Body of pancreas (tissue), 4 donors: ENCODE measurements at places on chromosomes 4 and X. TPM values are rescaled to one million over a fixed set of nuclear protein-coding genes. Genes with fewer than 3 reads are reported as not detected.

The CENPVL1 gene
- total RNA-seq: not detected

The TIMM8A gene
- 5.3 TPM for total RNA-seq

DNA sequence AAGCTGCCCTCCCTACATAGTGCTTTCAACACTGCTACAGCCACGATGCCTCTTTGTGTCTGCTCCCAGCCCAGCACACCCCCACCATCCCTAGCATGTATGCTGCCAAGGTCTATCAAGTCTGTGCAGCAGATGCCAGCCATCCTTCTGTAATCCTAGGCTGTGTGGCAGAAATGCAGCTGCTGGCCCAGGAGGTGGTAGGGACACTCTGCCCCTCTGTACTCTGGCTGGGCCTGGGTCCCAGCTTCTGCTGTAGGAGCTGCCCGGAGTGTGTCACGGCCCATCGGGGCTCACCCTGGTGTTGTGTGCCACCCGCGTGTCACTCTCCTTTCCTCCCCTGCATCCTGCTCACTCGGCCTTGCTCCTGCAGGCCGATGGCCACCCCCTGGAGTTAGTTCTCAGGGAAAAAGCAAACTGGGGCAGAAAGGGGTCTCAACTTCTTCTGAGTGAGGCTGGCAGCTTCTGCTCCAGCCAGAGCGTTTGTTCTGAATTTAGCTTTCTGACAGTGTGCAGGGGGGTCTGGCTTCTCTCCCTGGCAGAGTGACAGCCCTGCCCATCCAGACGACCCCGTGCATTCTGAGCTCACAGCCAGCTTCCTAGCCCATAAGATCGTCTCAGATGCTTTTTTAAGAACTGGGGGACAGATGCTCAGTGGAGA lies 22.7 kb downstream of the PSAPL1 start:
- no peak overlapping the region for H3K4me3 ChIP-seq
- no peaks in the 10 kb centered on the region for H3K27me3 ChIP-seq
- no peak overlapping the region for H3K27ac ChIP-seq
- no peak for DNase-seq
- H3K36me3 ChIP-seq: no peaks in the 10 kb centered on the region

DNA sequence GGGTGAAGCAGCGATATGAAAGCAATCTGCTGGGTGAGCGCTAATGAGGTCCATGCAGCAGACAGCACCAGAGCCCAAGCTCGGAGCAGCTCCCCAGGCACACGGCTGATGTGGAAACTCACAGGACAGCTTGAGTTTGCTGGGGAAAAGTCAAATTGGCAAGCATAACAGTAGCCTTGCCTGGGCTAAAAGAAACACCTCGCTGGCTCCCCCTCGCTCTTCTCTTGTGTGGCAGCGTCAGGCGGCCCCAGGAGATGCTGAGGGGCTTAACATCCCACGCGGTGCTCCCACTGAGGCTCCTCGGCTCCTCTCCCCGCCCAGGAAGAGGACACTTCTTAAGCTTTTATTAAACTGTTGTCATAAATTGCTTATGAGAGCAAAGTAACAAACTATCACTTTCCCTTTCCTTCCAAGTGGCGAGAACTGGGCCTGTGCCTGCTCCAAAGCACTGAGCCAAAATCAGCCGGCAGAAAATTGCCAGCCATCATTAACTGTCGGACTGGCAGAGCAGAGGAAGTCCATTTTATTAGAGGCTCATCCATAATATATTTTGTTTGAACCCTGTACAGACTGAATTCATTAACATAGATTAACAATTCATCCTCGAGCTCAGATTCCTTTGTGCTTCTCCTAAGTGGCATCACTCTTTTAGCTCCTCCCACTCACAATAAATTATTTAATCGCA lies 111.4 kb downstream of the TSPAN5 start:
- no peaks in the 10 kb centered on the region for H3K36me3 ChIP-seq
- DNase-seq: no peak
- H3K27ac ChIP-seq: no peak overlapping the region
- no peak overlapping the region for H3K4me3 ChIP-seq

The PITX2 gene
- total RNA-seq: not detected

The HSFX2 gene
- total RNA-seq: not detected

The DGAT2L6 gene
- not detected for total RNA-seq

GRCh38 chr4:40241026-40241425 lies 44.2 kb downstream of the RHOH start:
- H3K4me3 ChIP-seq: no peak overlapping the region
- H3K4me1 ChIP-seq: no peaks in the 10 kb centered on the region
- H3K36me3 ChIP-seq: no peaks in the 10 kb centered on the region
- H3K27ac ChIP-seq: no peak overlapping the region
- DNase-seq: no peak

DNA sequence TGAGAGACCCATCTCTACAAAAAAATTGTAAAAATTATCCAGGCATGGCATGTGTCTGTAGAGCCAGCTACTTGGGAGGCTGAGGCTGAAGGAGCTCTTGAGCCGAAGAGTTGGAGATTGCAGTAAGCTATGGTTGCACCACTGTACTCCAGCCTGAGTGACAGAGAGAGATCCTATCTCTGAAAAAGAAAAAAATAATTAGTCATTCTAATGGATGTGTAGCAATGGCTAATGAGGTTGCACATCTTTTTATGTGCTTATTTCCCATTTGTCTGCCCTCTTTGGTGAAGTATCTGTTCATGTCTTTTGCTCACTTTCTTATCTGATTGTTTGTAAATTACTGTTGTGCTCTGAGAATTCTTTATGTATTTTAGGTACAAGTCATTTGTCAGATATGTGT lies 19.0 kb upstream of the MAML3 start:
- DNase-seq: no peak
- H3K4me1 ChIP-seq: no peaks in the 10 kb centered on the region

GRCh38 chrX:142186103-142186502 lies 19.0 kb downstream of the MAGEC2 start:
- H3K4me1 ChIP-seq: no peaks in the 10 kb centered on the region
- no peak for DNase-seq
- no peak overlapping the region for H3K27ac ChIP-seq
- H3K4me3 ChIP-seq: no peak overlapping the region
- no peaks in the 10 kb centered on the region for H3K27me3 ChIP-seq

DNA sequence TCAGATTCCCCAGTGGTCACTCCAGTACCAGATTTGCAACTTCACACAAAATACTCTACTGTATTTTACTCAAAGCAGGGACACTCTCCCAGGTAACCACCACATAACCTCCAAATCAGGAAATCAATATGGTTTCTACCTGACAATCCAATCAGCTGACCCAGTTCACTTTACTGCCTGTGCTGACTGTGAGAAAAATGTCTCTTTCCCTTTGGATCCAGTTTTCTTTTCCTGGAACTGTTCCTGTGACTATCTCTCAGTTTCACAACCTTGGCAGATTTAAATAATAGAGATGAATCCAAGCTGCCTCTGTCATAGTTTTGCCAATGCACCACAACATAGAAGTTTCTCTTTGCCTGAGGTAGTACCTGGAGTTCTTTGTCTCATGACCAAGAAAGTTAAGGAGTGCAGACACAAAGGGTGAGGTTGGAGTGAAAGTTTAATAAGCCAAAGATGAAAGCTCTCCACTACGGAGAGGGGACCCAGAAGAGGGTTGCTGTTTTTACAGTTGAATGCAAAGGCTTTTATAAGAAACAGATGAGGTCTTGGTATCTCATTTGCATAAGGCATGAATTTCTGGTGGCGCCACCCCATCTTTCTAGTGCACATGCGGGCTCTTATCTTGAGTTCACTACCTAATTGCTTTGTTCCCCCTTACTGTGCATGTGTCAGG lies 29.7 kb upstream of the IL9R start:
- H3K4me3 ChIP-seq: no peak overlapping the region
- H3K36me3 ChIP-seq: no peaks in the 10 kb centered on the region
- H3K27ac ChIP-seq: no peak overlapping the region
- no peak for DNase-seq
- H3K4me1 ChIP-seq: no peaks in the 10 kb centered on the region
- no peaks in the 10 kb centered on the region for H3K27me3 ChIP-seq

DNA sequence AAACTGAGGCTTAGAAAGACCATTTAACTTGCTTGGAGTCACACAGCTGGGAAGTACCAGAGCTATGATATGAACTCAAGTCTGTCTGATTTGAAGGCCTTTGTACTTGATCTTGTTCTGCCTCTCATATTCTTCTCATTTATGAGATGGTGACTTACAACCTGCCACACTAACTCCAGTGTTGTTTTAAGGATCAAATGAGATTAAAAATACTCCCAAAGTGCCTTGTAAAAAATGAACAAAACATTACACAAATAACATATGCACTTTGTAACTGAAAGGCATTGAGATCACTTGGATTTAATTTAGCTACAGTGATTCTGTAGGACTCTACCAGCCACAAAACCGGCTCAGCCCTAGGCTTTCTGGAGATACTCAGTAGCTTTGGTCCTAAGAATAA lies 15.6 kb upstream of the MAP7D3 start:
- no peak for DNase-seq
- H3K36me3 ChIP-seq: no peaks in the 10 kb centered on the region
- no peaks in the 10 kb centered on the region for H3K27me3 ChIP-seq
- no peaks in the 10 kb centered on the region for H3K4me1 ChIP-seq

DNA sequence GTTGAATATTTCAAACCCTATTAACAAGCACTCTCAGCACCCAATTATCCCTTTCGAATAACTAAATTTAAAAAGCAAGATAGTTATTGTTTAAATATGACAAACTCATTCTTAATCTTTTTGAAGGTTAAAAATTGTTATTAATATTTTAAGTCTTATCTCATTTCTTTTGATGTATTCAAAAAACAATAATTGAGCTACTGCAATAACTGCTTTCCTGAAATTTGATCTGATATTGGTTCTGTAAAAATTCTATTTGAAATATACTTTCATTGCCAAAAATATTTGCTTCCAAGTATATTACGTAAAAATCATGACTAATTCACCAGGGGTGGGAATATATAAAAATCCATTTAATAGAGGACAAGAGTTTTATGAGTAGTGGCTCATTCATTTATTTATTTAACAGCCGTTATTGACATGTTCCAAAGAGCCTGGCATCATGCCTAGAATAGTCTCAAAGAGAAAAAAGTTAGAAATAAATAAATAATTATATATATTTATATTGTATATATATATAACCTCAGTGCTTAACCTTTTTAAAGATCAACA lies 34.4 kb downstream of the GLRA3 start:
- H3K4me3 ChIP-seq: no peak overlapping the region
- no peak for DNase-seq
- no peaks in the 10 kb centered on the region for H3K27me3 ChIP-seq
- H3K36me3 ChIP-seq: no peaks in the 10 kb centered on the region

DNA sequence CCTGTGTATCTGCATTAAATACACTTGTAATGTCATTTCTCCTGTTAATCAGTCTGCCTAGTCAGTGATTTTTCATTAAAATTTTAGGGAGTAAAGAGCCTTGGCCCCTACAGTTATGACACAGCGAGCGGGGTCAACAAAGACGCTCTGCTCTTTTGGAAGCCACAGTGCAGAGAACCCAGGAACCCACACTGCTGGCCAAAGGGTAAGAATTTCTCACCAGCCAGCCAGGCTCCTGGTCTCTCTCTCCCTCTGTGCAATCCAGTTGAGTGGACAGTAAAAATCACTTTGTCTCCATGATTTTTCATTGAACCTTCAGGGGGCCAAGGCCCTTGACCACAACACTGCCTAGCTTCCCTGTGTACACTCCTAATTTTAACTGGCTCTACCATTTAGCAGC lies 52.8 kb downstream of the NLGN4X start:
- H3K4me1 ChIP-seq: no peaks in the 10 kb centered on the region
- H3K4me3 ChIP-seq: no peak overlapping the region
- DNase-seq: no peak
- H3K27me3 ChIP-seq: no peaks in the 10 kb centered on the region
- H3K36me3 ChIP-seq: no peaks in the 10 kb centered on the region

- no peak overlapping the region for H3K4me3 ChIP-seq
- H3K27me3 ChIP-seq: no peaks in the 10 kb centered on the region
- peaks cover 37% of the 10 kb centered on the region for H3K4me1 ChIP-seq
- peak overlapping the region; percentile 3 for H3K27ac ChIP-seq
Measured at GRCh38 chrX:43745938-43746721, 90.0 kb downstream of the MAOA start.

DNA sequence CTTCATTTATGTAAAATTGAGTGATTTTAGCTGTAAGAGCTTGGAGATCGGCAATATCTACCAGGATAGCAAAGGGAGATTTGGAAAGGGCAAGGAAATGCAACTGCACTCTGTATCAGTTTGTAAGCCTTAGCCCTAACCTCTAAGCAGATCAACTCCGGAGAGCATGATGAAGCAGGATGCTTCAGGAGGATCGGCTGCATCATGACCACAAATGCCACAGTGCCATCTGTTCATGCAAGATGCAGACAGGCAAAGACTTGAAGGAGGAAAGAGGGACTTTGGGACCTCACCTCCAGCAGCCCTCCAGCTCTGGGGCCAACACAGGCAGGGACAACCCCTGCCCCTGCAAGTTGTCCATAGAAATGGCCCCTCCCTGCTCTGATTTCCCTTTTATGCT lies 377.6 kb upstream of the GATB start:
- no peaks in the 10 kb centered on the region for H3K4me1 ChIP-seq
- no peak overlapping the region for H3K27ac ChIP-seq
- no peaks in the 10 kb centered on the region for H3K27me3 ChIP-seq
- DNase-seq: no peak

DNA sequence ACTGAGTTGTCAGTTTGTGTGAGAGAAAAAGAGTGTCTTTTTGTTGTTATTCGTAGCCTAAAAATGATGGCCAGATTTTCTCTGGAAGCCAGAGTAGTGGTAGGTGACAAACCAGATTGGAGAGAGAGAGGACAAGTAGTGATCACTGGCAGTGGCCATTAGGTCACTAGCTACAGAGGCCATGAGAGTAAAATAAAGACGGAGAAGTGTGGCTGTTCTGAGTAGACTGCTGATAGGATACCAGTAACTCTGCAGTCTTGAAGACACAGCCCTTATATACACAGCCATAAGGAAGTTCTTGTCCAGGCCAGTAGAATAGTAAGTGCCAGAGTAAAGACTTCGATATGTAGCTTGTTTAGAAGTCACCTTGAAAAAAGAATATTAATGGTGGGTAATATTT lies 7.7 kb downstream of the SLC30A9 start:
- H3K4me3 ChIP-seq: no peak overlapping the region
- no peak for DNase-seq
- no peak overlapping the region for H3K27ac ChIP-seq
- no peaks in the 10 kb centered on the region for H3K4me1 ChIP-seq
- peaks cover 3% of the 10 kb centered on the region for H3K36me3 ChIP-seq

The FAM9B gene
- total RNA-seq: not detected

- H3K36me3 ChIP-seq: no peaks in the 10 kb centered on the region
- no peak for DNase-seq
- H3K4me3 ChIP-seq: no peak overlapping the region
Measured at GRCh38 chr4:125060376-125060775, 254.4 kb upstream of the FAT4 start.

GRCh38 chr4:187996502-187997177 lies 1.1 kb downstream of the ZFP42 start:
- no peak for DNase-seq
- no peak overlapping the region for H3K27ac ChIP-seq
- H3K27me3 ChIP-seq: no peaks in the 10 kb centered on the region
- H3K36me3 ChIP-seq: no peaks in the 10 kb centered on the region
- no peaks in the 10 kb centered on the region for H3K4me1 ChIP-seq
- no peak overlapping the region for H3K4me3 ChIP-seq

- no peak within 1 kb of the TSS for H3K27ac ChIP-seq
- H3K4me3 ChIP-seq: no peak within 1 kb of the TSS
- no peaks in the 10 kb centered on the region for H3K4me1 ChIP-seq
- H3K27me3 ChIP-seq: no peaks in the 10 kb centered on the region
- DNase-seq: no peak
Measured at GRCh38 chrX:71106427-71106826, at the start of gene CXorf65. Gene CXorf65 (minus strand): TSS chrX:71106740. CDS start chrX:71106556, 184 bp downstream.

- no peak overlapping the region for H3K27ac ChIP-seq
- no peaks in the 10 kb centered on the region for H3K4me1 ChIP-seq
- no peak overlapping the region for H3K4me3 ChIP-seq
- no peaks in the 10 kb centered on the region for H3K27me3 ChIP-seq
- DNase-seq: no peak
Measured at GRCh38 chr4:183303301-183303700, 16.8 kb downstream of the CLDN22 start.
